ENCODE measurements at places on chromosomes 11 and 22. TPM values are rescaled to one million over a fixed set of nuclear protein-coding genes. Genes with fewer than 3 reads are reported as not detected.

SPA17 gene
- total RNA-seq = 5.7 TPM

MMP13 gene
- total RNA-seq = not detected

CSKMT gene
- total RNA-seq = 10.2 TPM

OR4A16 gene
- not detected for total RNA-seq

CSNK1E gene
- total RNA-seq = 197 TPM

MMP10 gene
- total RNA-seq = not detected

Measured in frontal cortex (tissue), 4 donors.